ENCODE measurements at places on chromosomes 16 and 17. TPM values are rescaled to one million over a fixed set of nuclear protein-coding genes. Genes with fewer than 3 reads are reported as not detected.
A peak's percentile ranks its signal among the peaks of the same experiment; 100 is the strongest.

The KRTAP17-1 gene
- total RNA-seq, result 1.3 TPM

The CRISPLD2 gene
- 58.9 TPM for total RNA-seq

GRCh38 chr17:78935419-78936323, 10.5 kb upstream of the TIMP2 start:
- DNase-seq, result peak; percentile 73

GRCh38 chr17:76737676-76738467, at the start of gene MFSD11:
TSS of gene MFSD11 (plus strand) at chr17:76738119. CDS start at chr17:76738353, 234 bp downstream.
- peak; percentile 87 for DNase-seq

- no peak for DNase-seq
Measured at GRCh38 chr16:81796583-81797346, 17.7 kb downstream of the PLCG2 start.

DNA sequence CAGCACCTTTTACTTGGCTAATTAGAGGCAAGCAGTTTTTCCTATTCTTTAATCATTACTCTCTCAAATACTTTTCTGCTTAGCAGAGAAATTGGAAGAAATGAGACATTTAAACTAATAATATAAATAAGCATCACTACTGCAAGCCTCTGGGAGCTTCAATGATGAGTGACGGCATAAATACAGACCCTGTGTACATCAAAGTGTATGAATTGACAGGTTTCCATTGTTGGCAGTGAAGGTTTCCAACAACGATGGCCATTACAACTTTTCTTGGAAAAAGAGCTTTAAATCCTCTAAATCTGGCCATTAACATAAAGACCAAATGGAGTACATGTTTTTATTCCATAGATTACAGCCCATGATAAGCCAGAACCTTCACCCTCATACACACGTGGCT, 39.4 kb upstream of the CACNG5 start:
- no peak for DNase-seq

DNA sequence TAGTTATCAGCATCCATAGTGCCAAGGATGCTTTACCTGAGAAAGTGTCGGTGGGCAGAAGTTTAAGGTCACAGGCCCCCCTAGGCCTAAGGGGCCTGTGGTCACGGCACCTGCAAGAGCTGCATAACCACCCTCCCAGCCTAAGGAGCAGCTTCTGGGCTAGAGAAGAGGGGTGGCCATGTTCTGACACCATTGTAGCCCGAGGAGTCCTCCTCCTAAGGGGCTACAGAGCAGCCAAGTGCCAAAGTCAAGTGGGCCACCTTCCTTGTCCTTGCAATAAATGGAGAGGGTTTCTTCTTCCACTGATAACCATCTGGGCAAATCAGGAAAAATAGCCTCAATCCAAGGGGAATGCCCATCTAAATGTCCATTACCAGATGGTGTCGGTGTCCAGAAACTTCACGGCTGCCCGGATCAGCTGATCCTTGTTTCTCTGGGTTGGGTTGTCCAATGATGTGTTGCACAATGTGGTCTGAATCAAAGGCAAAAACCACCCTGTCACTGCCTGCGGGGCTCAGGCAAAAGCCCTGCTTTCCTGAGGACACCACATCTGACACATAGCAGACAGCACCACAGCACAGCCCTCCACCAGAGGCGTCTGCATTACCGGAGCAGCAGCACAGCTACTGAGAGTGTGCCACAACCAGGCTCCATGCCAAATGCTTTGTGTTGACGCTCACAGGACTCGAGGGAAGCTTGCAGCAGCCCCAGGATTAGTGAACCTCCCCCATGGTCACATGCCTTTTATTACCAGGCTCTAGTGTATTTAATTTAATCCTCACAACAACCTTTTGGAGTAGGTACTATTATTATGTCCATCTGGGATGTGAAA, 12.8 kb downstream of the ATPAF2 start:
- DNase-seq, result no peak
